GM12891 (cell line): ENCODE measurements at places on chromosomes 5 and 9.

DNA sequence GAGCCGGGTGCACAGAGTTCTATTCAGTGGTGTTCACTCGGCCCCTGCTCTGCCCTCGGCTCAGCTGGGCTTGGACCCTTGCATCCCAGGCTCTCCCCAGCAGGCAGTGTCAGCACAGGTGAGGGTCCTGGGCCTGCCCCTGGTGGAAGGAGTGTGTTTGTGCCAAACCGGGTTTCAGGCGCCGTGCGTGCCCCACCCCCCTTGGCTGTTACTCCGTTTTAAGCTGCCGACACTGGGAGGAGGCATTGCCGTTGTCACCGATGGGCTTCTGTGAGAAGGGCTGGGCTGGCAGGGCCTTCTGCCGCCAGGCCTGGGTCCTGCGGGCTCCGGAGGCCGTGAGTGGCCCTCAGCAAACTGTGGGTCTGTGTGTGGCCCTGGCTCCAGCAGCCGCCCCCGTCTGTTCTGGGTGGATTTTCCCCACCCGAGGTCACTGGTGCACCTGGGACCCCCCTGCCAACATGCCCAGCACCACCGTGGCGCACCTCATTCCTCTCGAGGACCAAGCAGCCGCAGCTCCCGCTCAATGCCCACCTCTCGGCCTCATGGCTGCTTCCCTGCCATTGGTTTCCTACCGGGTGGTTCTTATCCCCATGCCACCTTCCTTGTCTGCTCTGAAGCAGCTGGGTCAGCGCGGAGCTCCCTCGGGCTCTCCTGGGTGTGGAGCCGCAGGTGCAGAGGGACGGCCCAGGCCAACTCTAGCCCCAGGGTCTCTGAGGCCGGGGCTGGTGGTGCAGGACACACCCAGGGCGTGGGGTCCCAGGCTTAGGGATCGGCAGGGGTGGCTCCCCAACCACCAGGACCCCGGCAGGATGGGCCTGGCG is 44.3 kb upstream of the EXOC3 start:
- DNase-seq = no peak

DNA sequence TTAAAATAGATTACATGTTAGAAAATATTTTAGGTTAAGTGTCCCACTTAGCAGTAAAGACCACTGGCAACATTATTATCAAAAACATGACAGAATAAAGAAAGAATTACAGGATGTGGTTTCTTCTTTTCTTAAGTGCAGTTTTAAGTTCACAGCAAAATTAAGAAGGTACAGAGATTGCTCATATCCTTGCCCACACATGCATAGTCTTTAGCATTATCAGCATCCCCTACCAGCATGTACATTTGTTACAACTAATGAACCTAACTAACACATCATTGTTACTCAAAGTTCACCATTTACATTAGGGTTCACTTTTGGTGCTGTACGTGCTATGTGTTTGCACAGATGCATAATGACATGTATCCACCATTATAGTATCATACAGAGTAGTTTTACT is 837.7 kb upstream of the CDH9 start:
- no peak for DNase-seq

GRCh38 chr5:13143630-13144029 is 800.9 kb downstream of the DNAH5 start:
- no peak for DNase-seq

GRCh38 chr5:150106674-150107426 is 20.5 kb upstream of the CSF1R start:
- DNase-seq = no peak

GRCh38 chr5:146475190-146475780 is 28.2 kb downstream of the TCERG1 start:
- DNase-seq = no peak
